Natural killer cell treated with Interleukin-12 subunit alpha and Interleukin-12 subunit beta and Interleukin-15 and Interleukin-18, amount 100 ng/mL, for 72 hours (primary cell): ENCODE measurements at places on chromosomes 4 and X. TPM values are rescaled to one million over a fixed set of nuclear protein-coding genes. Genes with fewer than 3 reads are reported as not detected.

DNA sequence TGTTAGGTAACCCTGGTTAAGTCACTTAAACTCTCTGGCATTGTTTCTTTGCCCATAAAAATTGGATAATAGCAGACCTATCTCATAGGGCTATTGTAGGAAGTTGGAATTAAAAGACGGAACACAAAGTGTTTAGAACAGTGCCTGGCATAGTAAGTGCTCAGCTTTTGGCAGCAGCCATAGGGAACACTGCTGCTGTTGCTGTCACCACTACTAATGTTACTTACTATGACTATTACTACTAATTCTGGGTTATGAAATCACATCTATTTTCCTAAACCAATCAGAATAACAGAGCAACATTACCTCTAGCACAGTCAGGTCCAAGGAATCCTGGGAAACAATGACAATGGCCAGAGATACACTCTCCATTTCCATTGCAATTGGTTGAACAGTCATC lies 300.0 kb downstream of the SH2D1A start:
- H3K4me3 ChIP-seq = no peak overlapping the region
- H3K4me1 ChIP-seq = peaks cover 4% of the 10 kb centered on the region
- H3K27ac ChIP-seq = no peak overlapping the region
- no peak for DNase-seq

GRCh38 chrX:67524950-67525691 lies 18.7 kb upstream of the AR start:
- no peaks in the 10 kb centered on the region for H3K4me1 ChIP-seq
- H3K27ac ChIP-seq = no peak overlapping the region
- no peak for DNase-seq
- no peaks in the 10 kb centered on the region for H3K27me3 ChIP-seq

GRCh38 chr4:3317656-3318211 lies 24.9 kb downstream of the RGS12 start:
- no peak overlapping the region for H3K27ac ChIP-seq
- H3K36me3 ChIP-seq = no peaks in the 10 kb centered on the region
- H3K4me1 ChIP-seq = no peaks in the 10 kb centered on the region
- H3K27me3 ChIP-seq = no peaks in the 10 kb centered on the region

GRCh38 chr4:15066140-15066539 lies 63.9 kb downstream of the CPEB2 start:
- H3K27me3 ChIP-seq = no peaks in the 10 kb centered on the region
- H3K36me3 ChIP-seq = peaks cover 7% of the 10 kb centered on the region
- H3K27ac ChIP-seq = no peak overlapping the region
- no peak for DNase-seq
- H3K4me3 ChIP-seq = no peak overlapping the region

PDZD4 gene
- 2.2 TPM for total RNA-seq

ZFYVE28 gene
- 13.8 TPM for total RNA-seq

DNA sequence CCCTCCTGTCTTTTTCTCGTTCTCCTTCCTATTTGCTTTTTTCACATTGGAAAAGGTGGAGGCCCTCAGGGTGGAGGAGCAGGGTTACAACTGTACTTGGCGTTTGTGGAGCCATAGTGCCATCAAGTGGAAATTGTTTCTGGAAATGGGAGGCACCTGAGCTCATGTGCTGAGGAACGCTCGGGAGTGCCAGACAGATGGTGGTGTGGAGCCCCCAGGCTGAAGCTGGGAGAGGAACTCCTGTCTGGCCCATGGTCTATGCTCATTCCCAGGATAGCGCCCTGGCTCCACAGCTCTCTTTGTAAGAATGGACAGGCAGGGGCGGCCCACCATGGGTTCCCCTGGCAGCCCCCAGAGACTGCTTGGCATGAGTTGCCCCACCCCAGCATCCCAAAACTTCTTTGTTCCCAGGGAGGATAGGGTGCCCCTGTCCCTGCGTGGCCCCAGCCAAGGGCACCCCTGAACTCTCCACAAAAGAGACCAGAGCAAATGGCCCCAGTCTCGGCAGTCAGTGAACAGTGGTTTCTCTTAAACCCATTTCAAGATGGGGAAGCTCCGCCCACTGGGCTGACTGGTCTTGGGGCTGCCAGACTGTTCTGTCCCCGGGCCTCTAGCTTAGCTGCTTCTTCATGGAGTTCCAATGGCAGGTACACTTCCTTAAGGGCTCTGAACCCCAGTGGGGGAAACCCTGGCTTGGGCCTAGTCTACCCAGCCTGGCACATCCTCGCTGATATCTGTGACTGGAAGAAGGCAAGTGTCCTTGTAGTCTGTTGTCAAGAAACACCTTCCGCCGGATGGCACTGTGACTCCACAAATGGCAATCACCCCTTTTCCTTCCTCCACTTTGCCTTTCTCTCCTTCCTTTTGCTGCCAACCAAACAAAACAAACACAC lies 70.1 kb downstream of the NBDY start:
- no peaks in the 10 kb centered on the region for H3K27me3 ChIP-seq
- no peaks in the 10 kb centered on the region for H3K36me3 ChIP-seq
- DNase-seq = no peak
- H3K4me3 ChIP-seq = no peak overlapping the region
